Subcutaneous preadipocyte (primary cell): ENCODE measurements at places on chromosomes 6 and 20. TPM values are rescaled to one million over a fixed set of nuclear protein-coding genes. Genes with fewer than 3 reads are reported as not detected.

The MROH8 gene
- total RNA-seq: 0.59 and 1.5 TPM in 2 replicates

The UTRN gene
- 81.9 and 88.9 TPM in 2 replicates for total RNA-seq

The LGSN gene
- total RNA-seq: not detected in 2 replicates

The FGD2 gene
- not detected in 2 replicates for total RNA-seq

The B4GALT5 gene
- 19.1 and 22.7 TPM in 2 replicates for total RNA-seq
